Stimulated activated CD8-positive, alpha-beta memory T cell treated with anti-CD3 and anti-CD28 coated beads, Interleukin-4, amount 100 ng/mL, for 24 hours (primary cell): ENCODE measurements at places on chromosomes 2 and 18.
A peak's percentile ranks its signal among the peaks of the same experiment; 100 is the strongest.

GRCh38 chr18:63940008-63940407 lies 9.1 kb upstream of the HMSD start:
- DNase-seq, result no peak

DNA sequence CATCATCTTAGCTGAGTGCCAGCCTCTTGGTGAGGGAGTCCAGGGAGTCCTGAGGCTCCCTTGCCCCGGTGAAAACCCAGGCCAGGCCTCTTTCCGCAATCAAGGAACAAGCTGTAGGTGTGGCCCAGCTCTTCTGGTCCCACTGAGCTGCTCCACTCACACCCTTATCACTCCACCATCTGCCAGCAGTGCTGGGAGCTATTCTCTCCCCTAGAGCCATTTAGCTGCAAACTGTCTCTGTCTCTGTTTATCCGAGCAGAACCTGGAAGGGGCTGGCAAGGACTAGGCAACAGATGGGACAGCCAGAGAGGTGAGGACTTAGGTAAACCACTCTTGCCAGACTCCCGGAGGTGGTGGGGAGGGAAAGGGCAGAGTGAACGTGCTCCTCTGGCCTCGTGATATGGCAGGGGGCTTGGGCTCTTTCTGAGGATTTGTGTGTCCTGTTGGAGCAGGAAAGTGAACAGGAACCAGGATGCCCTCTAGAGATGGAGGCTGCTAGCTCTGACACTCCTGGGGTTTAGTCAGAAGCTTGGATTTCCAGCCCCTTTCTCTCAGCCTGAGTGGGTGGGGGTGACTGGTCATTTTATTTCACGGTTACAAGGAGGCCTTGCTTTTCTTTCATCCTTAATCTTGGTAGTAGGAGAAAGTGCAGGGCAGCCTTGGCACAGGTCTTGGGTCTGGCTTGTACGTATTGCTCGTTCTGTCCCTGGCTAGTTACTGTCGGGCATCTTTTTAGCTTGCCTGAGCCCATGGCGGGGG lies 19.6 kb downstream of the B3GNT2 start:
- no peak for DNase-seq

- no peak for DNase-seq
Measured at GRCh38 chr18:61706276-61706915, 186.4 kb downstream of the RNF152 start.

- no peak for DNase-seq
Measured at GRCh38 chr2:54808661-54809060, 85.2 kb downstream of the EML6 start.

GRCh38 chr2:136250131-136250530 lies 132.2 kb upstream of the CXCR4 start:
- DNase-seq, result no peak

DNA sequence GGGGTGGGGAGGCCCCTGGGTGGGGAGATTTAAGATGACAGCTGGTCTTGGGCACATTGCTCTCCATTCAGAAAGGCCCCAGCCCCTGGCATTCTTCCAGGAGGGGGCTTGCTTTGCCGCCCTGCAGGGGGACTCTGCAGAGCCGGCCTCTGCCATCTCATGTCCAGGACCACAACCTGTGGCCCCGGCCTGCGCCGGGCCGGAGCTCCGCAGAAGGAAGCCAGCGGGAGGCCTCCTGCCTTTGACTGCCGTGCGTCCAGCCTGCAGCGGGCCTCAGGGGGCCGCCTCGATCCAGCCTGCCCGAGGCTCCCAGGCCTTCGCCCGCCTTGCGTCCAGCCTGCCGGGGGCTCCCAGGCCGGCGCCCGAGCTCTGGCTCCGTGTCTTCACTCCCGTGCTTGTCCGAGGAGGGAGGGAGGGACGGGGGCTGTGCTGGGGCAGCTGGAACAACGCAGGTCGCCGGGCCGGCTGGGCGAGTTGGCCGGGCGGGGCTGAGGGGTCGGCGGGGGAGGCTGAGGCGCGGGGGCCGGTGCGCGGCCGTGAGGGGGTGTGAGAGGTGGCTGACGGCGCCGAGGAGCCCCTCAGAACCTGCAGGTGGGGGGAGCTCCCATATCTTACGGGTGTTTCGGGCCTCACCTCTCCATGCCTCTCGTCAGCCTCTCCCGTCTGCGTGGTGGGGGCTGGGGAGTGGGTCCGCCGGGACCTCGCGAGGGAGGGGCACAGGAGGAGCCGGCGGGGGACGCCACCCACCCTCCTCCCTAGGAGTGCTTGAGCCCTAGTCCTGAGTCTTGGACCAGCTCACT lies 20.4 kb downstream of the GPC1 start:
- DNase-seq, result no peak

DNA sequence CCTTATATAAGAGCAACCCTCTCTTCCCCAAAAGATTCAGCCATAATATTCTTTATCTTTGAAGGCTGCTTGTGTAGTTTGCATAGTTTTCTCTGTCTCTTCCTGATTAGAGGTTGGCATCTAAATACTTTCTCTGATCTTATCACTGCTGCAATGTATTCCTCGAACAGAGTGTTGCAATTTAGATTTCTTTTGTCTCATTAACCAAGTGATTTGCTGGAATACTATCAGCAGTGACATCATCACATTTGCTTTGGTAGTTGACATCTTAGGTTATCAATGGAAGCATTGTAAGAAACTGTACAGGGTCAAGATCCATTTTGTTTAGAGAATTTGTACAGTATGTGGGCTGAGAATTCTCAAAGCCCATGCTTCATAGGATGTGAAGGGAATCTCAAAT lies 72.0 kb upstream of the NEUROD1 start:
- no peak for DNase-seq

DNA sequence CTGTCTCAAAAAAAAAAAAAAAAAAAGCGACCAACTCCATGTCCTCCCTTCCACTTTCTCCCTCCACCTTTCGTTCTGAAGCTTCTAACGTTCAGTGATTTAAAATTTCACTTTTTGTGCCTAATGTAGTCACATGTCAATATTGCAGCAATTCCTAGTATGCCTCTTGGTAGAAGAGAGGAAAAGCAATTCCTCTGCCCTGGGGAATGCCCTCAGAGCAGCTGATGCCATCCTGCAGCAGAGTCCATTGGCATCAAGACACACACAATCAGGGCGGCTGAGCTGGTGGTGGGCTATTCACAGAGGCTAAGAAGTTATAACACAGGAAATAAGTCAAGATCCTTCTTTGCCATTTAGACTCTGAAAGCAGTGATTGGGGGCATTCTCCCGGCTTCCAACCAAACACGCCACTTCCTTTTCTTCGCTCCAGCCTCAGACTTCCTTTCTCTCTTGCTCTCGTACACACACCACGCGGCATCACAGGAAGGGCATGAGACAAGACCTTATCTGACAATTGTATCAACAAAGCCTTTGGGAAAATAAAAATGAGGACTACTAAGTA lies 71.9 kb downstream of the MOGAT1 start:
- DNase-seq, result no peak

- no peak for DNase-seq
Measured at GRCh38 chr2:6940820-6941219, 23.6 kb downstream of the RNF144A start.

DNA sequence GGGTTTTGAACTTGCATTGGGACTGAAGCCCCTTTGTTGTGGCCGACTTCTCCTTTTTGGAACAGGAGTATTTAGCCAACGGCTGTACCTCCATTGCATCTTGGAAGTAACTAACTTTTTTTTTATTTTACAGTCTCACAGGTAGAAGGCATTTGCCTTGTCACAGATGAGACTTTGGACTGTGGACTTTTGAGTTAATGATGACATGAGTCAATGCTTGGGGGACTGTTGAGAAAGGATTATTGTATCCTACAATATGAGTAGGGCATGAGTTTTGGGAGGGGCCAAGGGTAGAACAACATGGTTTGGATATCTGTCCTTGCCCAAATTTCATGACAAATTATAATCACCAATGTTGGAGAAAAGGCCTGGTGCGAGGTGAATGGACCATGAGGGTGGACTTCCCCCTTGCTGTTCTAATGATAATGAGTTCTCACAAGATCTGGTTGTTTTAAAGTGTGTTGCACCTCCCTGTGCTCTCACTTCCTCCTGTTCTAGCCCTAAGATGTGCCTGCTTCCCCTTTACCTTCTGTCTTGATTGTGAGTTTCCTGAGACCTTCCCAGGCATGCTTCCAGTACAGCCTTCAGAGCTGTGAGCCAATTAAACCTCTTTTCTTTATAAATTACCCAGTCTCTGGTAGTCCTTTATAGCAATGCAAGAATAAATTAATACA lies 1269.4 kb upstream of the CHAC2 start:
- no peak for DNase-seq

DNA sequence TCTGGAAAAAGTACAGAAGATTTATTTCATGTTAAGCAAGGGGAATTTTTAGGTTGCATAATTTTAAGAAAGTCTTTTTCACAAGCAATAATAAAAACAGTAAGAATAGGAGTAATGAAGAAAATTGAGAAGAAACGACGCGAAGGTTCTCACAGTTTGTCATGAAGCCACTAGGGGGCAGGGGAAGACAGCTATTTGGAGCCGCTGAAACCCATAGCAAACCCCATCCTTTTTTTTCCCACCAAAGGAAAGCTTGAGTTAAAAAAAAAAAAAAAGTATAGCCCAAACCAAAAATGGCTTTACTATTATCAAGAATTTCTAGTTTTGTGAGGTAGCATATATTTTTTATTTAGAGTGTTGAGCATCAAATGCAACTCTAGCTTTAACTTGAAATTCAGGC lies 300.9 kb downstream of the PHLPP1 start:
- peak; percentile 18 for DNase-seq

DNA sequence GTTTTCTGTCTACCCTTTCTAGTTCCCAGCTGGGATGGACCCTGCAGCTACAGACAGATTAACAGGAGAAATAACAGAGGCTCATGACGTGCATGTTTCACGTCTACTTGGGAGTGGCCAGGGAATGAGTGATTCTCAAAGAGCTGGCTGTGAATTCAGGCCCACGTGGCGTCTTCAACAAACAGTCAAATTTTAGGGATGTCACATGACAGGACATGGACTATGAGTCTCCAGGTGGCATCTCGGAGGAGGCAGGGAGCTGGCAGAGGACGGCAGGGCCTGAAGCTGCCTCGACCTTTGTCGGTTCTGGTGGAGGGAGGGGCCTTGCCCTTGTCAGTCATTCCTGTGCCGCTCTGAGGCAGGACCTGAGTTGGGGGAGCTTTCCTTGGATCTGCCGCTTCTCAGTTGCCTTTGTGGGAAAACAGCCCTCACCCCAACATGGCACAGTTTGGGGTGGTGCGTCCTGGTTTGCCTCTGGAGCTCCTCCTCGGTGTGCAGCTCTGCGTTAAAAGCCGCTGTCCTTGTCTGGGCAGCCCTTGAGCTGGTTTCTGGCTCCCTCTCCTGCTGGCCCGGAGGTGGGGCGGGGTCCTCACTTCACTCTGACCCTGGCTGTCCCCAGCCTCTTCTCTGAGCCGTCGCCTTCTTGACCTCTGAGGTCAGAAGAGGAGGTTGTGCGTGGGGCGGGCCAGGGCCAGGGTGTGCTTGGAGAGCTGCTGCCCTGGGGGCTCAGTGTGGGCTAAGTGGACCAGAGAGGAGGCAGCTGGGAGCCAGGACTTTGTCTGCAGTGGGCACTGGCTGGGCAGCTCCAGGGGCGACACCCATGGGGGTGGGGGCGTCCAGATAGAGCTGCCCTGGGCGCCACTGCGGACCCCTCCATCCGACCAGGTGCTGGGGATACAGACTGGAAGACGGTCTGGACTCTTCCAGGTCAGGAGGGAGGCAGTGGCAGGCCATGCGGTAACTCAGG lies 12.1 kb upstream of the GAL3ST2 start:
- DNase-seq, result no peak

DNA sequence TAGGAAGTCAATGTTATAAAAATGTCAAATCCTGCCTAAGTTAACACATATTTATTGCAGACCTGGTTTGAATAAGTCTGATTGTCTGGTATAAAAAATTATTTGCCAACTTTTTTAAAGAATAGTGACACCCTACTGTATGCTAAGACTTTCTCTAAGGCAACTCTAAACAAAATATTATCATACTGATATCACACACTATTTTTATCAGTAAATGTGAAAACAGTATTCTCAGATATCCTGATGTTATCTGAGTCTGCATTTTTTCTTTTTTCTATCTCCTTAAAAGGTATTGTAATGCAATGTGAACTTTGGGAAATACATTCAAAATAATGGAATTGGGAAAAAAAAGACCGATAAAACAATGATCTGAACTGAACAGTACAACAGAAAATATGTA lies 127.1 kb downstream of the DOCK10 start:
- no peak for DNase-seq

GRCh38 chr2:71923887-71924533 lies 223.7 kb downstream of the CYP26B1 start:
- peak; percentile 28 for DNase-seq

- no peak for DNase-seq
Measured at GRCh38 chr2:164620873-164621763, at the start of gene GRB14. Gene GRB14, minus strand, starts transcription at chr2:164621482. Its CDS starts 173 bp downstream, at chr2:164621309.

DNA sequence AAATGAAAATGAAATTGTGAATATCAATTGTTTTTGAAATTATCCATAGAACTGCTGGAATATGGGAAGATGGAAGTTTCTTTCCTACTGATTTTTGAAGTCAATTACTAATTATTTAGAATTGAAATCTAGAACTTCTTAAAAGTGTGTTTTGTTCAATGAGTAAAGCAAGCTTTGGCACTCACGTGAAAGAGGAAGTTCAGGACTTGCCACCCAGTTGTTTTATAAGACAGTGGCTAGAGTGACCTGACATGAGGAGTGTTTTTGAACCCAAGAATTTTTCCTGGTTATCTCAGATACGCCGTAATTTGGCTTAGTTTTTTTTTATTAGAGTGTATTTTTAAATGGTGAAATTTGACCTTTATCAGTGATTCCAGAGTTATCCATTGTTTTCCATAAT lies 3.5 kb downstream of the MXD1 start:
- no peak for DNase-seq

DNA sequence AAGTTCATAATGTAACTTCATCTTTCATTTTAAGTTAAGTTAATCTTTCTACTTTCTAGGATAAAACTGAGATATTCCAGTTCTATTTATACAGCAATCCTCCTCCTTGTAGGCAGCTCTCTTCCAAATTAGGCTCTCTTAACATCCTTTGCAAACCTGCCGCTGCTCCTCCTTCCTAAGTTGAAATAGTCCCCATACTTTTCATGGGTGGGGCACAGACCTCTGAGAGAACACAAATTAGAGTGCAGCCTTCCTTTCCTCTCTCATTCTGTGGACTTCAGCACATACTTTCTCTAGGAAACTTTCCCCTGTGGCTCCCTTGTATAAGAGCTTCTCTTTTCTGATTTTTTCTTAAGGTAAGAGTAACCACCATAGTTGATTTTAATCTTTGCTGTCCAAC lies 28.3 kb downstream of the TWSG1 start:
- DNase-seq, result no peak

DNA sequence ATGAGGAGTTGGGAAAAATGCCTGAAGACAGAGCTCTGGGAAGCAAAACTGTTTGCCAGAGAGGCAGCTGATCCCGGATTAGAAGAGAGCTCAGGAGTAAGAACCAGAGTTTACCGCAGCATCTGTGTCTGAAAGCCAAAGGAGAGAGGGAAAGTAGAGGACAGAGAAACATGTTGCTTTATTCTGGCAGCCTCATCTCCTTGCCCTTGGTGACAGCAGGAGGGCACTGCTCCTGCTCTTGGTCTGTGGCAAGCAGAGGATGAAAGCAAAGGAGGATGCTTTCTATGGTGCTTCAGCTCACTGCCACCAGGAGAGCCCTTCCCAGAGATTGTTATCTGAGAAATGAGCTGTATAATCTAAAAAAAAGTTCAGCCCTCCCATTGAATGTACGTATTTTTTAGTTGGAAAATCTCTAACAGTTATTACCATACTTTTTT lies 7.7 kb downstream of the SLC1A4 start:
- no peak for DNase-seq

- DNase-seq, result no peak
Measured at GRCh38 chr18:67199993-67200617, 316.4 kb downstream of the DSEL start.

GRCh38 chr2:123908522-123908921 lies 116.6 kb upstream of the CNTNAP5 start:
- DNase-seq, result no peak

- no peak for DNase-seq
Measured at GRCh38 chr18:58900015-58900649, 35.5 kb downstream of the ZNF532 start.
